ENCODE measurements at places on chromosomes 11 and 22.

GRCh38 chr11:125939081-125939521 is 6.7 kb upstream of the VSIG10L2 start:
- DNase-seq, result no peak

- peak; percentile 95 for DNase-seq
These were observed 20.6 kb downstream of the STARD10 start for GRCh38 chr11:72773291-72773690.

- no peak for DNase-seq
These were observed 16.2 kb downstream of the CSF2RB start for GRCh38 chr22:36929621-36930020.

- DNase-seq, result peak; percentile 87
These were observed 32.4 kb downstream of the DBX1 start for GRCh38 chr11:20127671-20128527.

DNA sequence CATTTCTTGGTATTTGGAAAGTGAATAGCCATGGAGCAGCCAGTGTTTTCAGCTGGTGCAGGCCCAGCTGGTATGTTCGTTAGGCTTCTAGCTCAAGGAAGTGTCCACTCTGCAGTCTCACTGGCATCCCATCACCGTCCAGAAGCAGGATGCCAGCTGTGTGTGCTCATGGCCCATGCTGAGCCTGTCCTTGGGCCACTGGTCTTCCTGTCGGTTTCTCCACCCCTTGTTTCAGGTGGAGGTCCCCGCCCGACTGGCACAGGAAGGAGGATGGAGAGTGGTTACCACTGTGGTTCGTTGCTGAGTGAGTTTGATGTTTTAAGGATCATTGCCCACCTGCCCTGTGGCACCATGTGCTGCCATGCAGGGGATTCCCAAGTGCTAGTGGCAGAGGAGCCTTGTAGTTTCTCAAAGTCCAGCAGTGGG is 63.7 kb downstream of the MED15 start:
- DNase-seq, result no peak

DNA sequence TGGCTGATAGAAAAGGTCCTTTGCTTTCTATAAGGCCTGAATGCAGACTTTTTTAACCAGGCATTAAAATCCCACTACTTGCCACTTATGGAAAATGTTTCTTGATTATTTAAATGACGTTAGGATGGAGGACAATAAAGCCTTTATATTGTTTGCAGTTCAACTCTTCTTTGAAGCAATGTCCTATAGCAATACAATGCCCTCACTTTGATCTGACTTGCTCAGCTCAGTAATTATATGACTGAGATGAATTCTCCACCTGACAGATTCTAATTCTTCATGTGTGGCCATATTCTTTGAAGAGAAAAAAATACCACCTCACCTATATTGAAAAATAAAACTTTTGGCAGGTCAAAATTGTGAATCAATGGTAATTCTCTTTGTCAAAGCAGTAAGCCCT is 182.0 kb upstream of the MTMR2 start:
- DNase-seq, result no peak
